ENCODE measurements at places on chromosomes 6 and 20.

GRCh38 chr6:53691667-53692133 lies 26.1 kb upstream of the KLHL31 start:
- no peak for DNase-seq

DNA sequence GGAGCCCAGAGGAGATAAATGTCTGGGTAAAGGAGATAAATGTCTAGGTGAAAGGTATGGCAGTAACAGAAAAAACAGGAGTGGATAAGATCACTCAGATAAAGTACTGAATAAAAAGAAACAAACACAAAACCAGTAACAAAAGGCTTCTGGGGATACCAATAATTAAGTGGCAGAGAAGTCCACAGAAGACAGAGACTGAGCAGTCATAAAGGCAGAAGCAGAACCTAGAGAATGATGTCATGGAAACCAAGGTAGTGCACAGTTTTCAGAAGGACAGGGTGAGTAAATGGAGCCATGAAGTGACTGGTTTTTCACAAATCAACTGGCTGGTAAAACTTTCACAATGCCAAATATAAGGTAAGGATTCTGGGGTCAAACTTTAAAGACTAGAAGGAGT lies 80.9 kb upstream of the PLN start:
- DNase-seq = no peak

DNA sequence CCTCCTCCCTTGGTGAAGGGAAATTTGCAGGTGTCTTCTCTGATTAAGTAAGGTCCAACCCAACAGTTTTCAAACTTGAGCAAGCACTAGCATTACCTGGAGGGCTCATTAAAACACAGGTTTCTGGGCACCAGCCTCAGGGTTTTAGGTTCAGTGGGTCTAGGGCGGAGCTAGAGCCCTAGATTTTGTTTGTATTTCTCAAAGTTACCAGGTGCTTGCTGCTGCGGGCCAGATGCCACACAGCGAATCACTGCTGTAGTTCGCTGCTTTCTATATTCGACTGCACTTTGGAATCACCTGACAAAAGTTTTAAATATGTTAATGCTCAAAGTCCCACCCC lies 869 bp downstream of the COL21A1 start:
- no peak for DNase-seq

- no peak for DNase-seq
Observed at GRCh38 chr20:8117636-8118035, 14.4 kb upstream of the PLCB1 start.

- DNase-seq = no peak
Observed at GRCh38 chr20:10733122-10733521, 59.3 kb upstream of the JAG1 start.

- no peak for DNase-seq
Observed at GRCh38 chr20:53833333-53834061, 236.9 kb downstream of the BCAS1 start.

- DNase-seq = no peak
Observed at GRCh38 chr20:48892891-48893290, 28.6 kb upstream of the ARFGEF2 start.

DNA sequence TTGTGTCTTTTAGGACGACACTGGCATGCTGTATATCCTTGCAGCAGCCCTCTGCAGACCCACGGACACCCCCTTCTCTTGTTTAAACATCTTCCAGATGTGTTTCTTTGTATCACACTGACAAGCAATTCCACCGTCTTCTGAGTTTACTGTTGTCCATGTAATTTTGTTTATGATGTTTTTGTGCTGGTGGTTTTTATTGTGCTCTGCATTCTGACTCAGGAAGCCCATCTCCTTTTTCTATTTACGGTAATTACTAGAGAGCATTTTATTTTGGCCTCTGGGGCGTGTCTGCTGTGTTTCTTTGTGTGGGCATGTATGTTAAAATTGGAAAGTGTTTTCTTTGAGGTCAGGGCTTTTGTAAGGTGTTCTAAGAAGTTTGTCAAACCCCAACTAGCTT lies 111.9 kb downstream of the JARID2 start:
- DNase-seq = no peak

DNA sequence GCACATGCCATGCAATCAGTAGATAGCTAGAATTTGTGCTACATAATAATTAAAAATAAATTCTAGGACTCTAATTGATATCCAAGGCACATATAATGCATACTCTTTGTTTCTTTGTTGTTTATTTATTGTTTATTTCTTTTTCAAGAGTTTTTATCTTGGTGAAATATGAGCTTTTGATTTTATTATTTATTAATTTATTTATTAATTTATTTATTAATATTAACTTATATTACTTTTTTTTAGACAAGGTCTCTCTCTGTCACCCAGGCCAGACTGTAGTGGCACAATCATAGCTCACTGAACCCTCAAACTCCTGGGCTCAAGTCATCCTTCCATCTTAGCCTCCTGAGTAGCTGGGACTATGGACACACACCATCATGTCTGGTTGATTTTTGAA lies 519.9 kb downstream of the HAO1 start:
- no peak for DNase-seq

- DNase-seq = no peak
Observed at GRCh38 chr20:60258255-60258863, 300.1 kb downstream of the CDH26 start.

- no peak for DNase-seq
Observed at GRCh38 chr6:142297996-142298753, 3.6 kb upstream of the ADGRG6 start.

DNA sequence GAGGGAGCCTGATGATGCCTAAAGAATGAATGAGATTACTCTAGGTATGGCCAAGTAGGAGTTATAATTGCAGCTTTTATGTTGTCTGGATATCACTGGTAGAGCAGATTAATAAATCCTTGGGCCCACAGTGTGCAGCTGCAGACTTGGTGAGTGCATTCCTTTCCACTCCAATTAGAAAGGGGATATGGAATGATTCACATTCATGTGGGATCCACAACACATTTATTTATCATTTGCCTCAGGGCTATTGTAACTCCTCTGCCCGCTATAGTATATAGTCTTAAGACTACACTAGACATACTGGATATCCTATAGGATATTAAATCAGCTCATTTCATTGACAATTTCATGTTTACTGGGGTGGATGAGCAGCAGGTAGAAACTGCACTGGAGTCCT lies 11.6 kb upstream of the HLA-G start:
- no peak for DNase-seq

GRCh38 chr6:7954477-7955200 lies 44.1 kb upstream of the TXNDC5 start:
- DNase-seq = no peak

DNA sequence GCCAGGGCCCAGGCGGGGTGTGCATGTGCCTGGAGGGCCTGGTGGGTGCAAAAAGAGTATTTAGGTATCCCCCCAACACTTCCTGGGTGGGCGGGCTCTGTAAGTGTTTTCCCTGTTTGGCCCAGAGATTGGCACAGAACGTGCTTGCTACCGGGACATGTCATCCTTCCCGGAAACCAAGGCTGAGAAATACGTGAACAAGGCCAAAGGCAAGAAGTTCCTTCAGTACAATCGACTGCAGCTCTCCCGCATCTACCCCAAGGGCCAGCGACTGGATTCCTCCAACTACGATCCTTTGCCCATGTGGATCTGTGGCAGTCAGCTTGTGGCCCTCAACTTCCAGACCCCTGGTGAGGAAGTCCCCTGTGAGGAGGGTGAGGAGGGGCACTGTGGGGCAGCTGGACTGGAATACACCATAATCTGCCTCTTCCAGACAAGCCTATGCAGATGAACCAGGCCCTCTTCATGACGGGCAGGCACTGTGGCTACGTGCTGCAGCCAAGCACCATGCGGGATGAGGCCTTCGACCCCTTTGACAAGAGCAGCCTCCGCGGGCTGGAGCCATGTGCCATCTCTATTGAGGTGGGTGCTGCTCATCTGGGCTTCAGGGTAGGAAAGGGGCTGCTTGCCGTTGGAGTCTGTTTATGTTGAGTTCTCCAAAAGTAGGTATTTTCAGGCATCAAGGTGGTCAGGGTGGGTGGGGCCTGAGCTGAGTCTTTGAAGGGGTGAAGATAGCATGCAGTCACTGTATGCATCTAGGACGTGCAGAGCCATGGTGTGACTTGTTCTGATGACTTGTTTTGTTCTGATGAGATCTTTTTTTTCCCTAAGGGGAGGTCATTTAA lies 35.2 kb downstream of the PLCG1 start:
- no peak for DNase-seq

DNA sequence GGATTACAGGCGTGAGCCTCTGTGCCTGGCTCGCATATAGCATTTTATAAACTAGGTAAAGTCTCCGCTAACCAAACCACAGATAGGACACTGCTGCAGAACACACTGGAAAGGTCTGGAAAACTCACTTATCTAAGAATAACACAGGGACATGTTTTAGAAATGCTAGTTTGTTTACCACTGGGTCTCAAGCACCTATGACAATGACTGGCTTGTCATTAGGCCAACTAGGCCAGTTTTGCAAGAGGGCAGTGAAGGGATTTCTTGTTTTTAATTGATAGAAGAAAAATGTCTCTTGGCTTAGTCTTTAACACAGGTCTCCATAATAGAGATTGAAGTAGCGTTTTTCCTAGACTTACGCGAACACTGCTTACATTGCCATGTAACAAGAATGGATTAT lies 201.4 kb downstream of the TMEM242 start:
- no peak for DNase-seq

DNA sequence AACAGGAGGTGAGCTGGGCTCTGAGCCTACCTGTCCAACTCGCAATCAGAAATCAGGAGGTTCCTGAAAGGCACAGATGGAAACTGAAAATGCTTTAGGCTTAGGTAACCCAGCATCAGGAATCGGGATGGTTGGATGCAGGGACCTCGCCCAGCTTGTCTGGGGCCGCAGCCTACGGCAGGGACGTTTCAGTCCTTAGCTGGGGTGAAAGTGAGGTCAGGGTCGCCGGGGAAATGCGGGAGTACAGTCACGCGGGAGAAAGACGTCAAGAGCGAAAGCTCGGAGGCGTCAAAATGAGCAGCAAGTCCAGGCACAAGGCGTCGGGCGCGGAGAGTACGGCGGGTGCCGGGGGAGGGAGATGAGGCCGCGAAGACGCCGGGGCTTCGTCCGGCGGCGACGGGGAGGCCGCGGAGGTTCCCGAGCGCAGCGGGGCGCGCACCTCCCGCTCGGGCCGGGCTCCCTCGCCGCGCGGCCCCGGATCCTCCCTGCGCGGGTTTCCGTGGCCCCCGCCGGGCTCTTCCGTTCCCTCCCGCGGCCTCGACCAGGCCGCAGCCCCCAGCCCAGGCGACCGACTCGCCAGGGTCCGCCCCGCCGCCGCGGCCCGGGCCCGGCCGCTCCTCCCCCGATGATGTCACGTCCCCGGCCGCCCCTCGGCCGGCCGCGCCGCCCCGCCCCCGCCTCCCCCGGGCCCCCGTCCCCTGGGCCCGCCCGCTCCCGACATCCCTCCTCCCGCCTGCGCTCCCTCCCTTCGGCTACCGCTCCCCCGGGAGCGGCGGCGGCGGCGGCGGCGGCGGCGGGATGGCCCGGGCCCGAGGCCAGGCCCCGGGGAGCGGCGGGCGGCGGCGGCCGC lies at the start of gene EBF4:
EBF4 (plus strand) TSS at position 745 of the 850 bp plus-strand sequence. CDS start 866 bp downstream, outside the sequence.
- DNase-seq = no peak

DNA sequence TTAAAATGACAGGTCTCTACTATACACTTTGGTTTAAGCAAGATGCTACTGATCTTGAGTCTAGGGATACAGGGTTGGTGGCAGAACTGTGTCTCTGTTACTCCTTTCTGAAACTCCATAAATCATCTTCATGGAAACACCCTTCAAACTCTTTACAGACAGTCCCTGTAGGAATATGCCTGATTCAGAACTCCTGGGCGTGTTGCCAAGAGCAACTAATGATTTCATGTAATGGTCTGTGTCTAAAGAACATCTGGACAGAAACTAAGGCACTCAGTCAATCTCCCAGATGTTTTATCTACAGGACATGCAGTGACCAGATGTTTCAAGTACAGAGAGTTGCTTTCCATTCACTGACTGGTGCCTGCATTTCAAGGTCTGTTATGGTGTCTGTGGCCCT lies 464.4 kb upstream of the CHD6 start:
- DNase-seq = no peak

GRCh38 chr6:49866485-49866943 lies at the start of gene CRISP1:
Gene CRISP1, minus strand, starts transcription at chr6:49866535. Its CDS starts 9,135 bp downstream, at chr6:49857400.
- no peak for DNase-seq

DNA sequence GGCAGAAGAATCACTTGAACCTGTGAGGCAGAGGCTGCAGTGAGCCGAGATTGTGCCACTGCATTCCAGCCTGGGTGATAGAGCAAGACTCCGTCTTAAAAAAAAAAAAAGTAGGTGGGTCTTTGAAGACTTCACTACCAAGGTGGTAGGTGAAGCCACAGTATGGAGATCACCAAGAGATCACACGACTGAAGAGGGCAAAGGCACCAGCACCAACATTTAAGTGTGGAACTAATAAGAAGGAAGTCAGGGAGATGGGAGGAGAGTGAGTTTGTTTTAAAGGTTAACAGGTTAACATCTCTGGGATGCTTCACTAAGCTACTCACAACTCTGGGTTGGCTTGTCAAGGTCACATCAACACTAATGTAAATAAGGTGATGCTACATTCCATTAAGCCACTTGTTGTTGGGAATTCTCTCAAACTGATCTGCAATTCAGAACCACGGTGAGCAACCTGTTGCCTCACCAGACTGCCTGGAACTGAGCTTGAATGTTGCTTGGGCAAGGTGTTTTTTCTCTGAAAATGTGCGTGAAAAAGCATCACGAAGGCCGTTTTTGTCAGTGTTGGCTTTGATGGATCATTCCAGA lies 48.7 kb downstream of the KCTD20 start:
- no peak for DNase-seq

- no peak for DNase-seq
Observed at GRCh38 chr6:142185641-142186040, 38.6 kb downstream of the VTA1 start.

GRCh38 chr6:166169549-166170421 lies 2.1 kb upstream of the TBXT start:
- DNase-seq = no peak

- DNase-seq = no peak
Observed at GRCh38 chr20:31875671-31876070, 5.2 kb downstream of the TTLL9 start.

GRCh38 chr6:110815015-110815410 lies 256 bp downstream of the CDK19 start:
- DNase-seq = no peak

DNA sequence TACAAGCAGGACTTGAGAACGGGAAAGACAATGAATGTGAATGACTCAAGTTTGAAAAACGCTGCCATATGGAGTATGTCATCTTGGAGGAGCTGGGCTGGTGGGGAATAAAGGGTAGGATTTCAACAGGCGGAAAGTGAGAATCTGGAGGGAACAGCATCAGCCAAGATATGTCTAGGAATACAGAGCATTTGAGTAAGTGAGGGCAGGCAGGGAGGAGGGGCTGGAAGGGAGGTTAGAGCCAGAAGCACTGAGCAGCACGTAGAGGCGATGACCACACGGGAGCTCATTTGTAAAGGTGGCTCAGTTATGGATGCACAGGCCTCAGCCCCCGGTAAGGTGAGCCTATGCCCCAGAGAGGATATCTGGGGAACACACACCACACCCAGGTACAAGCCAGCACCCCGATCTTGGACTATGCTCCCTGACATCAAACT lies 115.1 kb downstream of the ZMYND8 start:
- peak; percentile 31 for DNase-seq

- no peak for DNase-seq
Observed at GRCh38 chr20:37518606-37519507, 2.2 kb upstream of the NNAT start.

GRCh38 chr6:54058236-54058635 lies 53.0 kb upstream of the MLIP start:
- no peak for DNase-seq

GRCh38 chr6:13836170-13836569 lies 21.8 kb upstream of the MCUR1 start:
- no peak for DNase-seq

All from stromal cell of bone marrow (primary cell).